EL (cell line): ENCODE measurements at places on chromosomes 11 and 22.

- DNase-seq, result no peak
Observed at GRCh38 chr11:11960687-11961086, 47.7 kb downstream of the DKK3 start.

DNA sequence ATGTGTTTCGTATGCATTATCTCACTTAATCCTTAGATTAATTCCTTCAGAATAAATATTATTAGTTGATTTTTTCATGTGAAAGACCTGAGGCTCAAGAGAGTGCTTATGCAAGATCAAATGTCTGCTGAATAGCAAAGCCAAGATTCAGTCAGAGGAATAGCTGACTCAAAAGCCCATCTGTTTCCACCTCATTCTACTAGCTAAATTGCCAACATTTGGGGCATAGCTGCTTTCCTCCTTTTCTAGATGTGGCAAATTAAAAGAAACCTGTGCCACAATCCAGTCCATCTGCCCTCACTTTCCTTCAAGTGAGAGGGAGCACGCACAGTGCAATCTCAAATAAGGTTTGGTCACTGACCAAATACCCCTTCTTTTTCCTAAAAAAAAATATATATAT lies 121.1 kb downstream of the PAX6 start:
- no peak for DNase-seq

DNA sequence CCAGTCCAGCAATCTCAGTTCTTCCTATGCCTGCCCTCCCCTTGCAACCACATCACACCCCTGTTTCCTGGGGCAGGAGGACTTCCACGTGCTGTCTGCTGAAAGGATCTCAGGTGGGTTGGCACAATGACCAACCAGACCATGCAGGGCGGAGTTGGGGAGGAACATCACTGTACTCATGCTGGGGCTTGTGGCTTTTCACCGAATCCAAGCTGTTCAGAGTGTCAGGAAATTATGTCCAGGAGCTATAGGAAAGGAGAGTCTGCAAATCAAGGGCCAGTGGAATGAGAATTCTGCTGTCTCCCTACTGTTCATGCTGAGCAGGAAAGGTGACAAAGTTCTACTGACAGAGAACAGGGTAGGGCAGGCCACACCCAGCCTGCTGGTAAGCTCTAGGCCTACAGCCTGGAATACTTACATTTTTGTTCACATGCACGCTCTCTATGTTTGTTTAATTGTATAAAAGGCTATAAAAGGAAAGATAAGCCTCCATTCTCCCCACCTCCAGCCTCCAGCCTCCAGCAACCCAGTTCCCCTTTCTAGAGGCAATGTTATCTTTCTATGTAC lies 1.7 kb upstream of the PLAAT2 start:
- no peak for DNase-seq

- no peak for DNase-seq
Observed at GRCh38 chr11:72233773-72234513, 9.4 kb downstream of the INPPL1 start.

- DNase-seq, result no peak
Observed at GRCh38 chr11:70364745-70365543, 33.4 kb upstream of the CTTN start.

DNA sequence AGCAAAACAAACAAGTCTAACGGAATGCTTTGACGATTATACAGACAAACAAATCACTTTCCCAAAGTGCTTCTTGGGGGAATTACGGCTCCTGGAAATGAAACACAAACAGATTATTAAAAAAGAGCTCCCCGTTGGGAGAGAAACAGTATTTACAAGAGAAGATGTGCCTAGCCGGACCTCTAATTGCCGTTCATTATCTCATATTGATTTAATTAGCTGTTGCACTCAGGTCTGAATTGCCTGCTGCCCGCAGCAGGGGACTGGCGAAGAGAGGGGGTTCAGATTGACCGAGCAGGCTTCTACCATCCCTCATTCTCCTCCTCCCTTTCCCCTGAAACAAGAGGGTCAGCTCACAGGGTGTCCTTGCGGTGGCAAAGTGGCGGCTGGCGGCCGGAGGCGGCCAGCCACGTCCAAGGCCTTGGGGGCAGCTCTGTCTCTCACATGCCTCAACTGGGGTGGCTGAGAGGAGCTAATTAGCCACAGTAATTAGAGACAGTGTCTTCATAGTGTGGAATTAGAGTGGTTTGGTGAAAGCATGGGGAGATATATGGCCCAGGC lies 295.1 kb downstream of the MIAT start:
- no peak for DNase-seq

DNA sequence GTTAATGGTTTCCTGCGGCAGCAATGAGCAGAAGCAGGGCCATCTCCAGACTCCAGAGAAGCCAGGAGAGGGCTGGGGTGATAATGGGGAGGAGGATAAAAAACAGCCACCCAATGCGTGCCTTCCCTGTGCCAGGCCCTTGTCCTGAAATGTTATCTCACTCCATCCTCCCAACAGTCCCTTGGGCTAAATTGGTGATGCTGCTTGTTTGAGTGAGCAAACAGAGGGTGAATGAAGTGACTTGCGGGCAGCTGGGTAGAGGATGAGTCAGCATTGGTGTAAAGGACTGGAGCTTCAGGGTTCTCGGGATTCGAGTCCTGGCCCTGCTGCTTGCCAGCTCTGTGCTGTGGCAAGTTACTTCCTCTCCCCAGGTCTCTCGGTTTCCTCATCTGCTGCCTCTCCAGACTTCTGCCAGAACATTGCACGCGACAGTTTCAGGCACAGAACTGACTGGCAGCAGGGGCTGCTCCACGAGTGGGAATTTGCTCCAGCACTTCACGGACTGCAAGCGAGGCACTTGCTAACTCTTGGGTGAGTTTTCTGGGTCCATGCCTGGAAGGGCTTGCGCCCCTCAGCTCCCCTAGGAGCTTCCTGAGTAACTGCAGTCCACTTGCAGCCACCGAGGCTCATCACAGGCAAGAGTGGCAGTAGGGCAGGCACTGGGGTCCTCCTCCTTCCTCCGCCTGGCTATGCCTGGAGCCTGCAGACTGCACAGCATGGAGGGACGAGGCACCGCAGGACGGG lies at the start of gene P2RY6:
Gene P2RY6, plus strand, starts transcription at position 403 of the 744 bp plus-strand sequence. CDS start 24,181 bp downstream, outside the sequence.
- DNase-seq, result peak; percentile 84

GRCh38 chr11:79472819-79473529 lies 32.1 kb upstream of the TENM4 start:
- DNase-seq, result no peak

- no peak for DNase-seq
Observed at GRCh38 chr11:103648670-103649400, 387.6 kb upstream of the DDI1 start.

DNA sequence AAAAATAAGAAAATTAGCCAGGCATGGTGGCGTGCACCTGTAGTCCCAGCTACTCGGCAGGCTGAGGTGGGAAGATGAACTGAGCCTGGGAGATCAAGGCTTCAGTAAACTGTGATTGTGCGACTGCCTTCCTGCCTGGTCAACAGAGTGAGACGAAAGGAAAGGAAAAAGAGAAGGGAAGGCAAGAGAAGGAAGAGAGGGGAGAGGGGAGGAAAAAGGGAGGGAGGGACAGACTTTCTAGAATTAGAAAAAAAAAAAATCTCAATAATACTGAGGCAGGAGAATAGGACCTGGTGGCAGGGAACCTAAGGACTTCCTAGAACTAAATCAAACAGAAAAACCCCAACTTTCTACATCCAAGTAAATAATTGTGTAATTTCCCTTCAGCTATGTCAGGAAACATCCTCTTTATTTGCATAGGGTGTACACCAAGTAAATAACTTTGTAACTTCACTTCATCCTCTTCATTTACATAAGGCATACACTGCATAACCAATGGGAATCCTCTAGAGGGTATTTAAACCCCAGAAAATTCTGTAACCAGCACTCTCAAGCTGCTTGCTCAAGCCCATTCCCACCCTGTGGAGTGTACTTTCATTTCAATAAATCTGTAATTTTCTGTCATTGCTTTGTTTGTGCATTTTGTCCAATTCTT lies 8.7 kb downstream of the SBF2 start:
- no peak for DNase-seq

GRCh38 chr11:2574553-2575535 lies 125.0 kb downstream of the KCNQ1OT1 start:
- DNase-seq, result no peak

DNA sequence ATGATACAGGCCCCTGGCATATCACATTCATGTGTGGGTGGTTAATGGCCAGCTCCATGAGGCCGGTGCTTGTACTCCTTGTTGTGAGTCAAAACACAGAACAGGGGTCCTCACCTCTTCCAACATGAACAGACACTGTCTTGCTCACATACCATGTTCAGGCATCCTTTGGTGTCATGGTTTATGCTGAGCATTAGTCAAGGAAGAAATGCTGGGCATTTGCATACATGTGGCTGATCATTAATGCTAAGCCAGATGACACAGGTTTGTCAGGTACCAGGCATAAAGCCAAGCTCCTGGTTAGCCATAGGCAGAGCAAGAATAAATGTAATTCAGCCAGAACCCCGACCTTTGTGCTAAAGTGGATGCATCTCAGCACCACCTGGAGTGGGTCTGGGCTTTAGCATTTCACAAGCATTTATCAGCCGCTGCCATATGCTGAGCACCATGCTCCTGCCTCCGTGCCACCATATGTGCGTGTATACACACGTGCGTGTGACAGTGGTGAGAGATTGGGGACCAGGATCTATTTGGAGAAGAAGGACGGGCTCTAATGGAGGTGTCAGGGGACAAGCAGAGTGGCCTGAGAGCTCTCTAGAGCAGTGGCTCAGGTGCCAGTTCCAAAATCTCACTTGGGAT lies 55.0 kb downstream of the MICAL2 start:
- DNase-seq, result no peak

- no peak for DNase-seq
Observed at GRCh38 chr11:91296629-91297028, 928.0 kb upstream of the FAT3 start.

- DNase-seq, result peak; percentile 85
Observed at GRCh38 chr11:15627560-15627959, 512.8 kb downstream of the INSC start.

- DNase-seq, result no peak
Observed at GRCh38 chr22:47776329-47776728, 1013.9 kb downstream of the TBC1D22A start.

DNA sequence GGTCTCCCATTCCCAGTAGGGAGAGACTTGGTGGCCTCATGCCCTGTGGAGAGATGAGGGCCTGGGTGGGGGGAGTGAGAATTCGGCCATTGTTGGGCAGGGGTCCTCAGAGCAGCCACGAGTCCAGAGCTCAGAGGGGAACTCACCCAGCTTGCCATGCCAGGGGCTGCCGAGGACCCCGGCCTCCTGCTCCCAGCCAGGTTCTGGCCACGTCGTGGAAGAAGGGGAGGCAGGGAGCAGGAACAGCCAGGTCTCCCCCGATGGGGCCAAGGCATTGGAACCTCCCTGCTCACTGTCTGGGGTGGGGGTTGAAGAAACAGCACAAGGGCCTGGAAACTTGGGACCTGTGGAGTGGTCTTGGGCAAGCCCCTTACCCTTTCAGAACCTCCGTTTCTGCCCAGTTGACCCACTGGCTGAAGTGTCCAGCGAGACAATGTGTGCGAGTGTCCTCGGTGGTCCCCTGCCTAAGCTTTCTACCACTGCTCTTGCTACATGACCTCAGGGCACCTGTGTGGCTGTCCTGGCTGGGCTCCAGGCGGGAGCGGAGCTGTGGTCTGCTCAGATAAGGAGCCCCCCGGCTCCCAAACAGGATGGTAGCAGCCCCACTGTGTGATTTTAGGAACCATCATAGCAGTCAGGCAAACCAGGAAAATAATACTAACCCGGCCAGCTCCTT lies 74.7 kb upstream of the WNT11 start:
- no peak for DNase-seq

GRCh38 chr11:6703247-6704063 lies 20.3 kb upstream of the MRPL17 start:
- peak; percentile 79 for DNase-seq

DNA sequence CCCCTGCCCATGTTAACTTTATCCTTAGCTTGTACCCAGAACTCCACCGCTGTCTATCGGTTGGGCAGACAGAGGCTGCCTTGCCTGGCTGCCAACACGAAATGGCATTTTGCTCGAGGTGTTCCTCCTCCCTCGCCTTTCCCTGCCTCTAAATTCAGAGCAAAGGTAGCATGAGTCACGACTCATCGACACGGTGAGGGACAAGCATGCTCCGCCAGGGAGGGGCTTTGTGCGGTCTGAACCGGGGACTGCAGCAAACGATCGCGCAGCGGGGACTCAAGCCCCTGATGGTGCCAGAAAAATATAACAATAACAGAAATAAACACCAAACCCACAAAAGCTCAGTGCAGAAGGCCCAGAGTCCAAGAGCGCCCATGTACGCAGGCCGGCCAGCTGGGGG lies 52.3 kb downstream of the RTL6 start:
- no peak for DNase-seq

GRCh38 chr11:103499710-103500340 lies 390.6 kb downstream of the DYNC2H1 start:
- DNase-seq, result peak; percentile 27

DNA sequence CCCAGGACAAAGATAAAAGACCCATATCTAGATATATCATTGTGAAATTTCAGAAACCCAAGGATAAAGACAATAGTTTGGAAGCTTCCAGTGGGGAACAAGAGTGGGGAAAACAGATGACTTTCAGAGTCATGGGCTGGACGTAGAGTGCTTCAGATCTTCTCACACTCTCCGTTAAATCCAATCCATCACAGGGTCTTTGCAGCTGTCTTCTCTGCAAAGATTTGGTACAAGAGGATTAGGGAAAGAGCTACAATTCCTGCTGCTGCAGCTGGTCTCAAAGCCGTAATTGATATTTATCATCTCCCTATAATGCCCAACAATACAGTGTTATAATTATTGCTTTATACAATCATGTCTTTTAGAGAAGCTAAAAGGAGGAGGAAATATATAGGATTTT lies 63.4 kb upstream of the CLPB start:
- no peak for DNase-seq

DNA sequence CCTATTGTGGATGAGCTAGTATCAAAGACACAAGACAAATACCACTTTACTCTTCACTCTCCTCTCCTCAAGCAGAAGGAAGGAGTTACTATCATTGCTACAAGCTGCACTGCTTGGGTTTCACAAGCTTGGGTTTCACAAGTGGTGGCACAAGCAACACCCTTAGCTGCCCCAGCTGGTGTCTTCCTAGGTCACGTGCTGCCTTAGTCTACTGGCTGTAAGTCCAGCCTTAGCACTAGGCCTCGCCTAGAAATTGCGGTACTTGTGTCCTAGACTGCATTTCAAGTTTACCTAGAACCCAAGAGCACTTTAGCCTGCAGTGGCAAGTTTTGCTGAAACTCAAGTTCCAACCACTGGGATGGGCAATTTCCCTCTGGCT lies 86.6 kb downstream of the EHF start:
- DNase-seq, result no peak

DNA sequence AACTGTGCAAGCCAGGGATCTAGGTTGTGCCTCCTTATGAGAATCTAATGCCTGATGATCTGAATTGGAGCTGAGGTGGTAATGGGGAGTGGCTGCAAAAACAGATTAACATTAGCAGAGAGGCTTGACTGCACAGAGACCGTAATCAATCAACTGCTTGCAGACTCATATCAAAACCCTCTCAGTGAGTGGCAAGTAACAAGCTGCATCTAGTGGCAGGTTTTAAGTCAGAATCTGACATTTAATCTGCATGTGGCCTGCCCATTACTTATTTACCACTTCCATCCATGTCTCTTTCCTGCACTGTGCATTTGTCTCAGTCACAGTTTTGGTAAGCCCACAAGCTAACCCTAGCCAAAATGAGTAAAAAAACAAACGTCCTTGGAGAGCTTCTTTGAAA lies 11.2 kb downstream of the C11orf58 start:
- DNase-seq, result no peak
